ENCODE measurements at places on chromosomes 4 and X.
A peak's percentile ranks its signal among the peaks of the same experiment; 100 is the strongest.

DNA sequence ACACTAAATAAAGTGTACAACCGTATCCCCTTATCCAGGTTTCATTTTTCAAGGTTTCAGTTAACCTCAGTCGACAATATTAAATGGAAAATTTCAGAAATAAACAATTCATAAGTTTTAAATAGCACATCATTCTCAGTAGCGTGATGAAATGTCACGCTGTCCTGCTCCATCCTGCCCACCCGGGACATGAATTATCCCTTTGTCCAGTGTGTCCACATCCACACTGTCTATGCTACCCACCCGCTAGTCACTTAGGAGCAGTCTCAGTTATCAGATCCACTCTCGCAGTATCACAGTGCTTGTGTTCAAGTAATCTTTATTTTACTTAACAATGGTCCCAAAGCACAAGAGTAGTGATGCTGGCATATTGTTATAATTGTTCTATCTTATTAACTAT lies 54.7 kb downstream of the FRYL start:
- DNase-seq: no peak

DNA sequence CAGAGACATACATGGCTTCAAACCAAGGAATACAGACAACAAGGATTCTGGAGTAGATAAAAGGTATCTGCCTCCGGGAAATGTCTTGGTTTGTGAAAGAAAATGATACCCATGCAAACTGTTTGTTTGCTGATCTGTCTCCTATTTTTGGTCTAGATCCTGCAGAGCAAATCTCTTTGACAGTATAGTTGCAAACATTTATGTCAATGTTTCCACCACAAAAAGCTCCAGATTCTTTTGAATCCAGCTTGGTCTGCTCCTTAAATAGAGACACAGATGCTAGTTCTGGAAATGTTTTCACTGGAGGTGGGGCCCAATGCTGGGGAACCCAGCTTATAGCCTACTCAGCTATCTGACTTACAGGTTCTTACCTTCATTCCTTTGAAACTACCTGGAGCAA lies 119.7 kb downstream of the ATG4A start:
- DNase-seq: no peak

- no peak for DNase-seq
These were observed 234.8 kb downstream of the IL15 start for GRCh38 chr4:141871086-141871770.

DNA sequence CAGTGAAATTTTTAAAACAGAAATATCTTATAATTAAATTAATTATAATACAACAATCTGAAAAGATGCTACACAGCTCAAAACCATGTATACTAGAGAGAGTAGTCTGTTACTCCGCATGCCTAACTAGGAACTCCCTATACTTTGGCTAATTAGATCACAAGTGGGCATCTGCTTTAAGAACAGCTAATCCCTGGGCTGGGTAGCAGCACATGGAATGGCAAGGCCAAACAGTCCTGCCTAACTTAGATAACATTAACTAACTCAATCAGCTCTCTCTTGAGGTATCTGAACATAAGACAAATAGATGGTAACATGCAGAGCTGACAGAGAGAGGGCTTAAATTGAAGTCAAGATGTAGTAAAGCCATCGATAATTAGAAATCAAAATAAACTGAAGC lies 9.9 kb downstream of the CHIC2 start:
- no peak for DNase-seq

DNA sequence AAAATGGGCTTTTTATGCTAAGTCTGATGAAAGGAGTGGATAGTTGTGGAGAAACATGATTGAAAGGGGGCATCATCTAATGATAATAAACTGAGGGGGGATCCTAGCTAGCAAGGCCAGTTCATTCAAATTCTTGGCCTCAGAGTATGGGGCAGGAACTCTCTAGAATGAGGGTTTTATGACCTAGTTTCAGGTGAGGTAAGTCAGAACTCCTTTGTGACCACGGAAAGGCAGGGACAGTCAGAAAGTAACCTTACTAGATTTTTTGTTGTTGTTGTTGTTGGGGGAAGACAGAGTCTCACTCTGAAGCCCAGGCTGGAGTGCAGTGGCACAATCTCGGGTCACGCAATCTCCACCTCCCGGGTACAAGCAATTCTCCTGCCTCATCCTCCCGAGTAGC lies 1.5 kb upstream of the PAQR3 start:
- no peak for DNase-seq

- no peak for DNase-seq
These were observed 3.1 kb upstream of the C4orf17 start for GRCh38 chr4:99507762-99508161.

- no peak for DNase-seq
These were observed 495.3 kb downstream of the UBE2NL start for GRCh38 chrX:144379156-144379555.

DNA sequence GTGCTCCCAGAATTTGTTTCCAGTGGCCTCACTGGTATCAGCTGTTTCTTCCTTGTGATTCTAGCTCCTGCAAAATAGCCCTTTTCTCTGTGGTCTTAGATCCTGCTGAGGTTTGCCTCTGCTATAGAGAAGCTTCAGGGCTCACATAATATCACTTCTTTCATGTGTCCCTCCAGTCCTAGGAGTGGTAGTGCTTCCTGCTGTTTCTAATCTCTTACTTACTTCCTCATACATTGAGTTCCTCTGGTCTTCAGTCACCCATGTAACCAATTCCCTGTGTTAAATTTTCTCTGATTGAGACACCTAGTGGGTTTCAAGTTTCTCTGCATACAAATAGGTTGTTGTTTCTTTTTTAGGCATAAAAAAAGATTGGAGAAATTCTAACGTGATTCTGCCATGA lies 1567.9 kb downstream of the ARAP2 start:
- no peak for DNase-seq

GRCh38 chr4:98653890-98654867 lies 4.2 kb downstream of the TSPAN5 start:
- no peak for DNase-seq

DNA sequence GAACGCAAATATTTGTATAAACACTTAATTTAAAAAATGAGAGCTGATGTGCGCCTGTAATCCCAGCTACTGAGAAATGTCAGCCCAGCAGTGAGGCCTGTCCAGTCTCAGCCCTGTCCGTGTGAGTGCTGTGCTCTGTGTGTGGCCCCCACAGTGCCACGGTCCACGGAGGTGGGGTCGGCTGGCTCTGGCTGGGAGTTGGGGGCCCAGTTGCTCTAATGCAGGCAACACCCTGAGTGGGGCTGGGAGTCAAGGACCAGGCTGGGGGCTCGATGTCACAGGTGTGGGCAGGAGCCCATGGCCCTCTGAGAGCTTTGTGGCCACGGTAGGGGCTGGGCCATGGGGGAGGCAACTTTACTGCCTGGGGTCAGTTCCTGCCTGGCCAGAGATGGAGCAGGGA lies 12.8 kb downstream of the PCGF3 start:
- DNase-seq: no peak

DNA sequence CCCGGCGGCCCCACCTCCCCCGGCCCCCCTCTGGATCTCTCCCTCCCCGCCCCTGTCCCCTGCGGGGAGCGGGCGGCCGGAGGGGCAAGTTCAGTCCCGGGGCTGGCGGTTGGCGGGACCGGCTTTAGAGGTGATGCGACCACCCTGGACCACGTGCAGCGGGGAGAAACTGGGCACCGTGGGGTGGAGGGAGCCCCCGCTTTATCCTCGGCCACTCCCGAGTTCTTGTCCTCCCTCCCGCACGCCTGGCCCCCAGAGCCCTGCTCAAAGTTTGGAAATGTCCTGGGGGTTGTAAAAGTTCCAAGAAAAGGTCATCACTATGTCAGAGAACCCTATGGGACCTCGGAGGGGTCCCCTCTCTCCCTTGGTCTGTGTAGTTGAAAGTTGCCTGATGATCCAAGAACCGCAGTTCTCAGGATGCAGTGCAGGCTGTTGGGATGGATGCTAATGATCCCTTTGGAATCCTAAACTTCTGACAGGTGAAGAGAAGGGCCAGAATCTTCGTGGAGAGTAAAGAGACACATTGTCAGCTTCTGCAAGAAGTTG lies 411 bp upstream of the VEGFC start:
- no peak for DNase-seq

GRCh38 chr4:77538574-77539157 lies 67.0 kb upstream of the CXCL13 start:
- no peak for DNase-seq

DNA sequence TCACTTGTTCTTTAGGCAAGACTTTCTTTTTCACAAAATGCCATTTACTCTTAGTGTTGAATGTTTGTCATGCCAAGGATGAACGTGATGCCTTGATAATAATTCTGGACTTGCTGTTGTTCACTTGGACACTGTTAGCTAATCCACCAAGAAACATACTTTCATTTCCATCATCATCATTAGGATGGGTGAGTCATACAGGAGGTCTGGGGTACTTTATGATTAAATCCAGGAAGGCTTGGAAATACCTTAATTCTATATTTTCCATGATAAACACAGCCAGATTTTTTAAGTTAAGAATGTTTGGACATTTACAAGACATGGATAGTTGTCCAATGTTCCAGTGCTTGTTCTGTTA lies 260.7 kb upstream of the GIMD1 start:
- DNase-seq: no peak

DNA sequence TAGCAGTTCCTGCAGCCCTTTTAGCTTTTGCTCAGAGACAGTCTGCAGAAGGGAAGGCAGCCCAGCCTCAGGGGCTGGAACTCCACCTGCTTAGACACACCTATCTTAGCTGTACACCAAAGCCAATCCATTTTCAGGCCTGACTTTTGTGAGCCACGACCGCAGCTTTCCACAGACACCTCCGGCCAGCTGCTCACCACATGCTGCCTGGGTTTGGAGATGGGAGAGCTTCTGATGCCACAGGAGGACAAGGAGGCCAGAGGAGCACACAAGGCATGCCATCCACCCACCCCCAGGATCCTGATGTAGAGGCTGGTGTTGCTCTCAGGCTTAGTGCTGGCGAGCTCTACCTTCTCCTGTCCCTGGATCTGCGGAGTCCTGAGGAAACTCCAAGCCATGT lies 141.8 kb upstream of the NALF2 start:
- no peak for DNase-seq

- peak; percentile 10 for DNase-seq
These were observed 155.8 kb downstream of the ANTXR2 start for GRCh38 chr4:79917246-79917645.

DNA sequence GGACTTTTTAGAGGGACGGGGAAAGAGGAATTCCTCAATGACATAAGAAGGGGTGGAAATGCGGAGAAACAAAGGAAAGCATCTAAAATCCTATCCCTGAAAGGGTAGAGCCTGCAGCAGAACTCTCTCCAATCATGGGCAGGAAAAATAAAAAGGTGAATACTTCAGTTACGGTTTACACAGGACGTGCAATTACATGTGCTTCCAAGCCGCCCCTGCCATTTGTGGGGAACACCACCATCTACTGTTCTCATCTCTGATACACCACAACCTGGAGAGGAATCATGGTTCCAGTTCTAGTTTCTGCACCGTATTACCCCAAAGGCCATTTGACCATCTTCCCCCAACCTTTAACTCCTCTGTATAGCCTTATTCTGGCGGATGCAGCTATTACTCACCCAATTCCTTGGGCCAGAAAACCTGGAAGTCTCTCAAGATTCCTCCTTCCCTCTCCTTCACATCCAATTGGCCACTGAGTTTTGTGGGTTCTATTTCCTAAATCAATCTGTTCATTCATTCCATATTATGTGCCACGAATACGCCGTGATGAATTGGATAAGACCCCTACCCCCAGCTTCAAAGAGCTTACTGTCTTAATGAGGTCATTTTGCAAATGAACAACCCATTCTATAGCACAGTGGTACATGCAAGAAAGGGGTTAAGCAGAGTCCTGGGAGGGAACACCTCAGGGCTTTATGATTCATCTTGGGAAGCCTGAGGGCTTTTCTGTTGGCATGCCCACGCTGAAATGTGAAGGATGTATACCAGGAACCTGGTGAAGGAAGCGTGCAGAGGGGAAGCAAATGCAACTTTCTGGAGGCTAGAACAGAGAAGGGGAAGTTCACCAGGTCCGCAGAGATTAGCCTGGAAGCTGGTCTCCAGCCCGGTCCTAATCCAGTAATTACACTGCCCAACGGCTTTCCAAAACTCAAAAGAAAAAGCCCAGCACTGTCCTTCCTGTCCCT lies 1.4 kb upstream of the MSL3 start:
- no peak for DNase-seq

DNA sequence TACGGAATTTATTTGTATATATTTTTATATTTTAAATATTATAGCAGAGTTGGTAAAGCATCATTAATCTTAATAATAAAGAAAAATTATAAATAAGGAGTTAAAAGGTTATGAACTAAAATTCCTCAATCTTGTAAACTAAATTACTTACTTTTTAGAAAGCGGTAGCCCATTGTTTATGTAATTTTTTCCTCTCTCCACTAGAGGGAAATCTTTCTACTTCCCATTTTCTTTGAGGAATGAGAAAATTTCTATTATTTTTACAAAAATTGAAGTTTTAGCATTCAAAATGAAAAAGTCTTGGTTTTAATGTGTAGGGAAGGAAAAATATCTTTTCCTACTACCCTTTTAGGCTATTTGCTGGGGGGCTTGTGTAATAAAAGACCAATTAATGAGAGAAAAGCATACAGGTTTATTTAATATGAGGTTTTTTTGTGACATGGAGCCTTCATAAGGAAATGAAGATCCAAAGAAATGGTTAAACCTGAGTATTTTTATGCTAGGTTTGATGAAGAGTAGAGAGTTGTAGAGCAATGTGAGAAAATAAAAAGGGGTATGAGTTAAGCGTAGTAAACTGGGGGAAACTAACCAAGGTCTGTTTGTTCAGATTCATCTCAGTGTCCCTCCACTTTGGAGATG lies 68.7 kb upstream of the ADAD1 start:
- DNase-seq: no peak

- DNase-seq: no peak
These were observed 168.7 kb downstream of the ANTXR2 start for GRCh38 chr4:79904331-79904730.

- DNase-seq: no peak
These were observed 307 bp downstream of the ATG4A start for GRCh38 chrX:108091878-108092291.

- DNase-seq: no peak
These were observed 67.6 kb upstream of the TMEM150C start for GRCh38 chr4:82629238-82630000.

DNA sequence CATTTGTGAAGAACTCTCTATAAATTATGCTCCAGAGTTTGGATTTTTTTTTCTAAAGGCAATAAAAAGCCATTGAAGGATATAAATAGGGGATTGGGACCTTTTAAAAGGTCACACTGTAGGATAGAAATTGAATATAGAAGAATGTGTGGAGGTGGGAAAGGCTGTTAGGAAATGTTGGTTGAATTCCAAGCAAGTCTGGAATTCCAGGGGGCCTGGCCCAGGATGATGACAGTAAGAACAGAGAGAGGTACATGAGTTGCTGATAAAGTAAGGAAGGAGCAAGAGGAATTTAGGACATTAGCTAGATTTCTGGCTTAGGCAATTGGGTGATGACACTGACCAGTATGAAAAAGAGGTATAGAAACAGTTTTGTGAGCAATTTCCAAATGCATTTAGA lies 95.4 kb upstream of the USP38 start:
- no peak for DNase-seq

- no peak for DNase-seq
These were observed at the start of gene PDGFC for GRCh38 chr4:156971676-156972378. TSS of gene PDGFC (minus strand) at chr4:156971799. CDS start at chr4:156970903, 896 bp downstream.

DNA sequence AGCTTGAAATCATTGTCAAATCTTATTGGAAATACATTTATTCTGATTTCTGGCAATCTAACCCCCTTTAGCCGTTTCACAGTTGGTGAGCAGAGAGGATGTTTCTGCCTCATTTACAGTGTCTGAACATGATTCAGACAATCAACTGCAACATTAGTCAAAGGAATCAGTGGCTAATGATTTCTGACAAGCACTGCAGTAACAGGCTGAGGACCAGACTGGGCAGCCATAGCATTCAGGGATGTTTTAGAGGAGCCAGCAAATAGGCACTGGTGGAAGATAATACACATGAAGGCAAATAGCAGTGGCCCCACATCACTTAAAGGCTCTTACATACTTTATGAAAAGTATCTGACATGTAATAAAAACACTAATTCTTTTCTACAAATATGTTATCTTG lies 102.8 kb downstream of the TTC29 start:
- no peak for DNase-seq
